ENCODE measurements at places on chromosomes 13 and 19. TPM values are rescaled to one million over a fixed set of nuclear protein-coding genes. Genes with fewer than 3 reads are reported as not detected.

TEX101 gene
- not detected for total RNA-seq

FBN3 gene
- not detected for total RNA-seq

TMEM255B gene
- total RNA-seq: 1.3 TPM

ANGPTL8 gene
- not detected for total RNA-seq

CNFN gene
- not detected for total RNA-seq

LAIR2 gene
- not detected for total RNA-seq

All from uterine smooth muscle cell (primary cell).